ENCODE measurements at places on chromosomes 1 and 21.

- no peak for DNase-seq
Observed at GRCh38 chr1:208496467-208497371, 252.5 kb upstream of the PLXNA2 start.

- DNase-seq, result peak; percentile 27
Observed at GRCh38 chr1:202235856-202236837, 42.5 kb downstream of the LGR6 start.

- no peak for DNase-seq
Observed at GRCh38 chr1:96206451-96206850, 515.1 kb upstream of the PTBP2 start.

DNA sequence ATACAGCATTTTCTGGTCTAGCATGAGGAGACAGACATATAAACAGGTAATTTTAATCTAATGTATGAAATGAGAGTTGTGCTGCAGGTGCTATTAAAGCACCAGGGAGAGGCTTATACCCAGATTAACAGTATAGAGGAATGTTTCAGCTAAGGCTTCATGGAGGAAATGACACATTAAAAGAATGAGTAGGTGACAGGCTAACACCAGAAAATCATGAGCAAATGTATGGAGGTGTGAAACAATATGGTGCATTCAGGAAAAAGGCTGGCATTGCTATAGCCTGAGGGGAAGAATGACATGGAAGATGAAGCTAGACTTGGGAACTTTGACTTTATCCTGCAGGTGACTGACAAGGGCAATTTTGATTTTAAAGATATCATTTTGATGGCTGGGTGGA lies 7.0 kb downstream of the ARPC5 start:
- no peak for DNase-seq

DNA sequence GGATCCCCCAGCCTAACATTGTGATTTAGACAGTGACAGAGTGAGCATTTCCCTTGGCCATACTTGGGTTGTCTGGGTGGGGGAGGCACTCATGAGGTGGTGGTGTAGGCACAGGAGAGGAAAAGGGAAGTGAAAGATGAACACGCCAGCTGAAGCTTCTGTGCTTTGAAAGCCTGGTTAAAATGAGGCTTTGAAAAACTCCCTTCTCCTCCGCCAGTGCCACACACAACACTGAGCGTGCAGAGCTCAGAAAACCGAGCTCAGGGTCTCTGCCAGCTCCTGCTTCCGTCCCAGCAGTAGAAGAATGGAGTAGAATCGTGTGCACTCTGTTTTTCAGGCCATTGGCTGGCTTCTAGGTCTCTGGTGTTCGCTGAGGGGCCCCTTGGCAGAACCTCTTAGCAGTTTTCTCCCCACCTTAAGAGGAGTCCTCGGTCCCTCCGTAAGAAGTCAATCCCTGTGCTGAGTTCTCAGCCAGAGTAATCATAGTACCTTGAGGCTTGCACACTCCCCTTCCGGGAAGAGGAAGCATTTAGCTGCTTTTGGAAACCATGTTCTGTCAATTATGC lies 12.9 kb downstream of the PLEKHM2 start:
- DNase-seq, result peak; percentile 6

DNA sequence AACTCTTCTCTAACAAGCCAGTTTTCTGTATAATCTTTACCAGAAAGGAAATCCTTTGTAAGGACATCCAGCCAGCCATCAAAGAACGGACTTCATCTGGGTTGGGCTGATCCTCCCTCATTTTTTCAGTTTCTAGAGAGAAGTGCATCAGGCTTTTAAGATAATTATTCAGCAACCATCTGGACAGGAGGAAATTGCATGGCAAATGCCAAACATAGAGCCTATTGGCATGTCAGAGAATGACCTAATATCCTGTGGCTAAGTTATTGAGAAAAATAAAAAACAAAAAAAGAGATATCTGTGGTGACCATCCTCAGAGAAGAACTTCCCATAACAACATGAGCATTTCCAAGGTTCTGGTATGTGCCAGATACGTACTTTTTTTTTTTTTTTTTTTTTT lies 74.9 kb upstream of the BEND5 start:
- DNase-seq, result no peak

DNA sequence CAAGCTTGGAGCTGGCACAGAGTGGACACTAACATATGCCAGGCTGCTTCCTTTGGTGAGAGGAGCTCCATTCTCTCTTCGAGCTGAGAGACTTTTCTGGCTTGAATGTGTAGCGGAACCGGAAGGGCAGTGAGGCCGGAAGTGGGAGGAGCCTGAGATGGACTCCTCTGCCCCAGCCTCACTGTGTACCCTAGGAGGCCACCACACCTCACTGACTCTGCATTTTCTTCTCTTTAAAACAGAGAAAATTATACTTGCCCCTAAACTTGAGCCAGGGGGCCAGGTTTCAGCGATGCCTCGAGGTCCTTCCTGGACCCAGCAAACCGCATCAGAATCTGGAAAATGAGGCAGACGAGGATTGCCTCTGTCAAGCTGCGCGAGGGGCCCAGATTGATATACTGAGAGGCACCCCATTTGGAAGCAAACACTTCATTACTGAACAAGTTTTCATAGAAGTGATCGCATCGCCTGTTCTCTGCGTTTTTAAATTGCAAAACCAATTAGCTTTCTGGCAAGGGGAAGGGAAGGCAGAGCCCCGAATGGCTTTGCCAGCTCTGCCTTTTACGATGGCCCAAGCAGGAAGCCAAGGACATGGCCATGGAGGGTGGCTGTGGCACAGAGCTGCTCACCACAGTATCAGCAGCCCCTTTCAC lies 708.1 kb downstream of the PTPRU start:
- DNase-seq, result no peak

DNA sequence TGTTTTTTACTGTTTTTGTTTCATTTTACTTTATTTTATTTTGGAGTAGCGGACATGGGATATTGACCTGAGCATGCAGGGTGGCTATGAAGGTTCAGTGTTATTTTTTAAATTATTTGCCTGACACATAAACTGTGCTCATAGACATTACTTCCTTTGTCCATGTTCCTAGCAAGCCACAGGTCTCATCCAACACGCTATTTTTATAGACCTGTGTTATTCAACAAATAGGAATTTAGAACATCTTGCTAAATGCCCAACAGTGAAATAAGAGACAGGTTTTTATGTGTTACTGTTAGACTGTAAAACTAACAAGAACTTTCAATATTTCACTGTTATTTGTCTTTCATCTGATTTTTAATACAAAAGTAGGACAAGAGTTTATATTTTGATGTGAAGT lies 756.4 kb downstream of the KCNT2 start:
- DNase-seq, result no peak

DNA sequence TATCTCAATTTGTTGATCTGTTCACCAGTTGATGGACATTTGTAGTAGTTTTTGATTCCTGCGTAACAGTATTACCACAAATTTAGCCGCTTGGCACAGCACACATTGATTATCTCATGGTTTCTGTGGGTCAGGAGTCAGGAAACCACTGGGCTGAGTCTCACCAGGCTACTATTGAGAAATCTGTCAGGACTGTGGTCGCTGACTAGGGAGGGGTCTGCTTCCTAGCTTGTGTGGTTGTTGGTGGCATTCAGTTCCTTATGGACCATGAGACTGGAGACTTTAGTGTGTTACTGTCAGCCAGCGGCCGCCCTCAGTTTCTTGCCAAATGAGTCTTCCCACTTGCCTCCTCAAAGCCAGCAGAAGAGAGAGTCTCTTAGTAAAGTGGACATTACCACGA lies 9.8 kb downstream of the PEX14 start:
- no peak for DNase-seq

- DNase-seq, result no peak
Observed at GRCh38 chr1:13528320-13528719, 14.5 kb upstream of the LRRC38 start.

DNA sequence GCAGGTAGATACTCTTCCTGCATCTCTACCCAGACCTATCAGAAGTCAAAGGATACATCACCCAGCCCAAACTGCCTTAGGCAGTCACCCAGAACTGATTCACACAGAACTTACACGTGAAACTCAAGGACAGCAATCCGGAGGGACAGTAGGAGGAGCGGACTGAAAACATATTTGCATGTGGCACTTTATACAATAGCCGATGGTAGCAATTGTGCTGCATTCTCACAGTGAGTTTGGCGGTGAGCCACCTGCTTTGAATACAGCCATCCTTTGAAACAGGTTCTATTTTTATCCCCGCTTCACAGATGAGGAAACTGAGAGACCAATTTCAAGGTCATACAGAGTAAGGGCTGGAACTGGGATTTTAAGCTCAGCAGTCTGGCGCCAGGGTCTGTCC lies 69.5 kb downstream of the EDEM3 start:
- DNase-seq, result no peak
